ENCODE measurements at places on chromosomes 1 and 21. TPM values are rescaled to one million over a fixed set of nuclear protein-coding genes. Genes with fewer than 3 reads are reported as not detected.

Gene LCE2C
- total RNA-seq, result not detected

GRCh38 chr1:48756683-48757316, 19.9 kb downstream of the BEND5 start:
- DNase-seq, result no peak

DNA sequence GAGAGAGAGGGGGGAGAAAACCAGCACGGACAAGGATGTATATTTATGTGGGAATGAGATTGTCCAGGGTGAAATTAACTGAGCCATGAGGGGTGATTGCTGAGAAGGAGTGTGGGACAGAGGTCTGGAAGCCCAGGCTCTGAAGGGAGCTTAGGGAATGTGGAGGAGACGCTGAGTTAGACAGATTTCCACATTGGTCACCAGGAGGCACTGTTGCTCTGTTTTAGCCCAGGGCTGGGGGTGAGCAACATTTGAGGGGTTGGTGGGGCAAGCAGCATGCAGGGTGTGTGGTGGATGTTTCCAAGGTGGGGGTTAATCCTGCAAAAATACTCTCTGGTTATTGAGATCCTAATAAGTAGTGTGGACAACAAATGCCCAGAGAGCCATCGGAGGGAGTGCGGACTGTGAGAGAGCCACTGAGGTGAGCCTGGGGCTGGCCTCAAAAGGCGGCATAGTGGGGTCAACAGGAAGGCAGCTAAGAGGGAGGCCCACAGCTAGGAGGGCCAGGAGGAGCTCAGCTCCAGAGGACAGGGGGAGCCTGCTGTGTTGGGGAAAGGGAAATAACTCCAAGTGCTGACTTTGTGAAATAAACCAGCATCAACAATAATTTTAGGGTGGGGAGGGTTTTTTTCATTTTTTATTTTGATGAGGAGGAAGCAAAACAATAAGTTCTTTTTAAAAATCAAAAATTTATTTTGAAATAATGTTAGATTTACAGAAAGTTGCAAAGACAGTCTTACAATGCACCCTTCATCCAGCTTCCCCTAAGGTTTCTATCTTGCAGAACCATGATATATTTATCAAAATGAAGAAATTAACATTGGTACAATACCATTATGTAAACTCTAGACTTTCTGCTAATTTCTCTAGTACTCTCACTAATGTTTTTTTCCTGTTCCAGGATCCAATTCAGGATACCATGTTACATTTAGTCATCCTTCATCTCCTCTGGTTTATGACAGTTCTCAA, 82.8 kb upstream of the CD34 start:
- DNase-seq, result no peak

Gene LRRC7
- total RNA-seq, result 3.0 TPM

Gene NUP210L
- 0.27 TPM for total RNA-seq

GRCh38 chr1:52900402-52900801, 21.1 kb downstream of the ECHDC2 start:
- no peak for DNase-seq

DNA sequence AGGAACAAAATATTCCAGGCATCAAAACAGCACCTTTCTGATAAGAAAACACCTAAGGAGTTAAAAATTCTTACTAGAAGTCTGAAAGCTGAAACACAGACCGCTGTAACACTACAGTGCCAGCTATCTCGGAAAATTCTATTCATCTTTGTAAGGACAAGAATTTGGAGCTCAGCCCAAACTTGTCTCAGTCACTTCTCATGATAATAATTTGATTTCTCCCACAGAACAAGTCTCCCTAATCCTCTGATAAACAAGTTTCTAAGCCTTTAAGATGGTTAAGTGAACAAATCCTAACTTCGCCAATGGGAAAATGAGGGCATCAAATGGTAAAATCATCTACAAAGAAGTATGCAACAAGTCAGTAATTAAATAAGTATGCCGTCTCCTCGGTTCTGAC, 59.9 kb downstream of the SIPA1L2 start:
- DNase-seq, result no peak

- no peak for DNase-seq
Measured at GRCh38 chr1:159965263-159965662, 11.2 kb upstream of the SLAMF9 start.

DNA sequence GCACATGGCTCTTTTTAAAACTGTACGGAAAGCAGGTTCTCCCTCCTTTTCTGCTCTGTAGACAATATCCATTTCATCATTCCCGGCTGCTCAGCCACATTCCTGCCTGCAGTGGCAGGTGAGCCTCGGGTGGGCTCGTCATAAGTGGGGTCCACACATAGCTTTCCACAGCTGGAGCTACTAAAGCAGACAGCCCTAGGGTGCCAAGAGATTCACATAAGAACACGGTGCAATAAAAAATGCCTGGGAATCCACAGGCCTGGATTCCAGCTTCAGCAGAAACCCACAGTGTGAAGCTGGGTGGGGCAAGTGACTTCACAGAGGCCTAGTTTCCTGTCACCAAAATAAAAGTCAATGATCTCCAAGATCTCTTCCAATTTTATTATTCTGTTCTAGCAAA, 96.4 kb downstream of the MIS18A start:
- no peak for DNase-seq

Gene GNAT2
- total RNA-seq, result not detected

- no peak for DNase-seq
Measured at GRCh38 chr1:214067397-214067796, 79.6 kb downstream of the PROX1 start.

GRCh38 chr1:116179964-116180363, 68.8 kb downstream of the MAB21L3 start:
- no peak for DNase-seq

DNA sequence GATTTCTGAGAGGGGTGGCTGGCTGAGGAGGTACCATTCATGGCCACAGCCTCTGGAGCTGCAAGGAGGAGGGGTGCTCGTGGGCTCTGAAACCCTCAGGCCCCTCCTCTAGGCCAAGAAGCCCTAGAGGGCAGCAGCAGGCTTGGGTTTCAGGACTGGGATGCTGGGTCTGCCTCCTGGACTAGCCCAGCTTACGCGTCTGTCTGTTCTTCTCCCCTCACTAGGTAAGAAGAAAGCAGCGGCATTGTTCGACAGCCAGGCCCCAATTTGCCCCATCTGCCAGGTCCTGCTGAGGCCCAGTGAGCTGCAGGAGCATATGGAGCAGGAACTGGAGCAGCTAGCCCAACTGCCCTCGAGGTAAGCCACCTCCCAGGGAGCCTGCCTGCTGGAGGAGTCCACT, 60.3 kb downstream of the TMEM53 start:
- DNase-seq, result no peak

DNA sequence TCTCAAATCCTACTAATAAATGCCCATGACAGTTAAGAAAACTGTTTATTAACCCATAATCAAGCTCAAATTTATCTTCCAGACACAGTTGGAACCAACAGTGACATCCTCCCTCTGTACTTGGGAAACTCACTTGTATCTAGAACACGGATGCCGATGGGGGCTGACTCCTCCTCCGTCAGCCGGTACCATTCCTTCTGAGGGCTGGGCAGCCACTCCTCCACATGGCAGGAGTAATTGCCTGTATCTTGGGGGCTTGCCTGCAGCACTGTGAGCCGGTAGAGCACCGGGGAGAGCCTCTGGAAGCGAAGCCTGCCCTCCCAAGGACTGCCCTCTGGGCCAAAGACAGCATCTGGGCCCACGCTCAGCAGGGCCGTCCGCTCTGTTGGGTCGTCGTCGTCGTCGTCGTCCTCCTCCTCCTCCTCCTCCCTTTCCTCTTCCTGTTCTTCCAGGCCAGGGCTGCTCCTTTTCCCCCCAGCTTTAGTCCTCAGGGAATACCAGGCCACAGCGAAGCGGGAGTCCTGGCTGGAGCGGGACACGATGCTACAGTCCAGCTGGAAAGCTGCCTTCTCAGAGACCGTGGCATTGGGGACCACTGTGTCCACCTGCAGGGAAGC, 8.5 kb upstream of the CD58 start:
- DNase-seq, result peak; percentile 39

GRCh38 chr1:184768467-184768866, 13.8 kb upstream of the EDEM3 start:
- no peak for DNase-seq

DNA sequence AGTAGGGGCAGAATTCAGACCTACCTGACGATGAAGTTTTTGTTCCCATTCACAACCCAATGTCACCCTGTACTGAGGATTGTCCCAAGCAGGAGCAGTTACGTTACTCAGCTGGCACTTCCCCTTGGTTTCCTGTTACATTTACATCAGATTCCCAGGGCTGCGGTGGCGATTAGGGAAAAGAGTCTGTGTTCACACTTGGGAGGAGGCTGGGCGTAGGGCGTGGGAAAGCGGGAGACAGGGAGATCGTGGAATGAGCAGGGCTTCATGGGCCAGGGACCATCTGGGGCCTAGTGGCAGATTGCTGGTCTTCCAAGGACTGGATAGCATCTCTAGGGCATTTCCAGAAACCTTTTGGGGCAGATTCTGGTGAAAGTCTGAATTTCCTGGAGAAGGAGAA, 39.0 kb downstream of the TBX19 start:
- DNase-seq, result no peak

DNA sequence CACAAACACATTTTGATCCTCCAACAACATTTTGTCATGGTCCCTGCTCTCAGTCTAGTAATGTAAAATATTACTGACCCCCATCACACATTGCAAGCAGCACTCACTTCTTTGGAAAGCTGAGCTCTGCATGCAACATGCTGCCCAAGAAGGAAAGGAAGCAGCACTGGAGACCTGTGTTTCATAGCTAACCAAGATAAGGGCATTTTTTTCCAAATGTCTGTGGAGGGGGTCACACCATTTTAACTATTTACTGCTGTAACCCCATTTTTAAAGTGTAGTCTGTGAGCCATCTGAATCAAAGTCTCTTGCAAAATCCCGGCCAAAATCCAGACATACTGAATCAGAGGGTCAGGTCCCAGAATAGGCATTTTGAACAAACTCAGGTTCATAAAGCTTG, 4.5 kb upstream of the RASSF5 start:
- DNase-seq, result no peak

Gene DNAI4
- total RNA-seq, result 8.4 TPM

DNA sequence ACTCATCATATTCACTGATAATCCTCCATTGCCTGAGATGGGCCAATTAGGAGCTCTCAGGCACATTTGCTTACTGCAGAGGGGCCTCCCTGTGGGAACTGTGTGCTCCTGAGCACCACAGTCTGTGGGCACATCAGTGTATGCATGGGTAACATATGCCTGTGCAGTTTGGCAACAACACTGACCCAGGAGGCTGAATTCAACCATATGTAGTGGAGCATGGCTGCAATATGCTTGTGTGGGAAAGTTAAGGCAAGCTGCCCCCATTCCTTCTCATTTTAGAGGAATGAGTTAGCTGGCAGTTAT, 11.8 kb upstream of the FMOD start:
- DNase-seq, result no peak

GRCh38 chr1:193418745-193419058, 232.3 kb upstream of the B3GALT2 start:
- DNase-seq, result no peak

DNA sequence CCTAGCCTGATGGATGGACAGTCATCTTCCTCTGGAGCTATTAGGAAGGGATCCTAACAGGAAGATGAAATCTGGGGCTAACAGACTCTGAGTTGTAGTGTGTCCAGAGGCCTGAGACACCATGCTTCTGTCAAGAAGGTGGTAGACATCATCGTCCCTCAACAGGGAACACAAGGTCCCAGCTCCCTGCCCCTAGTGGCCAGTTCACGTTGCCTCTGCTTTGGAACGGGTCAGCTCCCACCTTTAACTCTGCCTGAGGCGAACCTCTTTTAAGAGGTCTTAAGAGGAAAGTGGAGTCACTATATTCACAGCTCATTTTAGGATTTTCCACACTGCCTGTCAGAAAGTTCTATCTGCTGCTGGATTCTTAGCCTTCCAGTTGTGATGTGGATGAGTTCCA, 28.3 kb downstream of the LRRC71 start:
- no peak for DNase-seq

Data from left ventricle myocardium superior (tissue), 1 donor.